ENCODE measurements at places on chromosomes 6 and 20.

DNA sequence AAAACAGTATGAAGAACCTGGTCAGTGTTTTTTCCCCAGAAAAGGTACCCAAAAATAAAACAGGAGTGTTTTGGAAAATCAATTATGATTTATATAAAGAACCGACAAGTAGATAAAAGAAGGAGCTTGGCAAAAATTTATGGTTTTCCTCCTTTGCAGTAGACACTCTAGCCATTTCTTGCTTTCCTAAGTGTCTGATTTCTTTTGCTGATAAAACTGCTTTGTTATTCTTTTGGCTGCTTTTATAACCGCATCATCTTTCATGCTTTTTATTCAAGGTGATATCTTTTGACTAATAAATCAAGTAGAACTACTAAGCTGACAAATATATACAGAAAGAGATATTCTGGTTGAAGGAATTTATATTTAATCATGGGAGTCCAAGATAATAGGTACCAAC is 16.6 kb downstream of the ATG5 start:
- no peak for DNase-seq

GRCh38 chr6:152874846-152875568 is 107.8 kb downstream of the FBXO5 start:
- no peak for DNase-seq

DNA sequence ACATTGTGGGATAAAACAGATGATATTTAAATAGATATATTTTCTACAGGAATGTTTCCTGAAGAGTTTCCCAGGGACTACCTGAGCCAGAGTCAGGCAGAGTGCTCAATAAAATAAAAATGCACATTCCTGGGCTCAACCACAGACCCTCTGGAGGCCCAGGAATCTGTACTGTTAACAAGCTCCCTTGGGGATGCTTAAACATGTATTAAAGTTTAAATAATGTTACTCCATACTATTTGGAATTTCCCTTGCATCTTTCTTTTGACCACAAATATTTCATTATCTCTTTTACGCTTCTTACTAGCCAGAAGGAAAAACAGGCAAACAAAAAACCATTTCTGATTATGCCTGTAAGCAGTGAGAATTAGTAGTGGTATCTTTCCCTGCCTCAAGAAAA is 42.3 kb downstream of the GPR63 start:
- DNase-seq = no peak

DNA sequence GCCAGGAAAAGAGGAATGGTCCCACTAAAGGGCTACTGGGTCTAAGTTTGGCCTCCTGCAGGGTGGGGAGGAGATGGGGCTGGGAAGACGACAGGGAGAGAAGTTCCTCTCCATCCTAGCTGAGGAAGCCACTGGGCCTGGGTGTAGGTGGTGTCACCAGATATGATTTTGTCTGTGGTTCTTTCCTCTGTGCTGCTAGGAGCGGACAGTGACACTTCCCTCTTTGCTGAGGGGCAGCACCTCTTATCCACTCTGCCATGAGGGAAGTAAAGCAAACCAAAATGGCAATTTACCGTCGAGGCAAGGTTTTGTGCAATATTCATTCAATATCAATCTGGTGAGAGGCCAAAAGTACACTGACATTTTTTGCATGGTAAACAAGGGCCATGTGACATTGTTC is 33.0 kb upstream of the NR2E1 start:
- no peak for DNase-seq

GRCh38 chr20:21241406-21241805 is 61.7 kb upstream of the XRN2 start:
- no peak for DNase-seq
